Activated T-cell treated with anti-CD3 and anti-CD28 coated beads, Interleukin-2, amount 50 U/mL, for 1 hour (primary cell): ENCODE measurements at places on chromosomes 6 and 20.
A peak's percentile ranks its signal among the peaks of the same experiment; 100 is the strongest.

DNA sequence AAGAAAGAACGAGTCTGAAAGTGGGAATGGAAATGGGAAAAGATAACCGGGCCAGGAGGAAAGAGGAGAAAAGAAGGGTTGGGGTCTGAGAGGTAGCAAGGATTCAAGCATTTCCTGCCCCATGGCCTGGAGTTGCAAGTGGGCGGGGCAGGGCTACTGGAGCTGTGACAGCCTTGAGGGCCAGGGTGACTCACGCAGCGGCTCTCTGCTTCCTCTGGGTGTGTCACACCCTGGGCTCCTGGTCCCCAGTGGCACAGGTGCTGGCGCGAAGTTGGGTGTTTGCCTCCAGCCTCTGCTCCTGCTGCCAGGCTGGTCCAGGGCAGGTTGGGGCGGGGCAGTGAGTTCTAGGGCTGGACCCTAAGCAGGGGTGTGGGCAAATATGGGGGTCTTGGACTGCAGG, 3.3 kb upstream of the ULBP3 start:
- DNase-seq: peak; percentile 34

GRCh38 chr6:160162030-160162566, 40.5 kb downstream of the SLC22A1 start:
- DNase-seq: no peak

- no peak for DNase-seq
Measured at GRCh38 chr6:43058531-43058930, 703 bp downstream of the MRPL2 start.

DNA sequence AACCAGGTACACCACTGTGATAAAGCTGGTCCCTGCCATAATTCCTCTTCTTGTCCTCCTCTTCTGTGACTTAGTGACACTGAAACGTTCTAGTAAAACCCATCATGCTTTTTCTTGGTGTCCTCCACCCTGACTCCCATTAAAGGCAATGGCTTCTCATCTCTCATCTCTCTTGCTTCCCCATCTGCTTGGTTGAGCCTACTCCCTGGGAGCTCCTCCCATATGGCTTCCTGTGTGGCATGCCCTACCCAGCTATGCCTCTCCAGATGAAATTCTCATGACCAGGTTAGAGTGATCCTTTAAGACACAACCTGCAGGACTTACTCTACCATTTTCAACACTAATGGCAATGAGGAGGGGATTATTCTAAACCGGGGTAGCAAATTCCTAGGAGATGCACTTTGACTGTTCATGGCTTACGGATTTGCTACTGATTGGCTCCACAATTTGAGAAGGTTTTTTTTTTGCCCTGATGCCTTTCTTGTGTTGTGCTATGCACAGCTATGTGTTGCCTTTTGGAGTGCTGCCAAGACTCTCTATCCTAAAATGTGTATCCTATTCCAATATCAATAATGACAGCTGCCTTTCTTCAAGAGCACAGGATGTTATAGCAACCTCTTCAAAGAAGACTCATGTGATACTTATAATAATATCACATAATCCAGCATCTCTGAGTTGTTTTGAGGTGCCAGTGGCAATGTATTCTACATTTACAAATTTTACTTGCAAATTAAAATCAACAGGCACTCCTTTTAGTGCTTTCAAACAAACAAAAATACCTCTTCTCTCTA, 6.1 kb downstream of the SIRPG start:
- no peak for DNase-seq

- DNase-seq: no peak
Measured at GRCh38 chr20:35329435-35330139, 37.4 kb upstream of the FAM83C start.
